ENCODE measurements at places on chromosomes 2 and 18. TPM values are rescaled to one million over a fixed set of nuclear protein-coding genes. Genes with fewer than 3 reads are reported as not detected.
A peak's percentile ranks its signal among the peaks of the same experiment; 100 is the strongest.

GRCh38 chr2:883803-884748 lies 66.6 kb upstream of the SNTG2 start:
- DNase-seq = no peak
- H3K27ac ChIP-seq = no peak overlapping the region
- H3K36me3 ChIP-seq = no peaks in the 10 kb centered on the region
- H3K4me1 ChIP-seq = peaks cover 3% of the 10 kb centered on the region
- no peak overlapping the region for H3K4me3 ChIP-seq

- no peak overlapping the region for H3K27ac ChIP-seq
- H3K27me3 ChIP-seq = peaks cover 10% of the 10 kb centered on the region
- no peak for DNase-seq
- no peaks in the 10 kb centered on the region for H3K4me1 ChIP-seq
- H3K4me3 ChIP-seq = no peak overlapping the region
These were observed 57.2 kb downstream of the CYB5A start for GRCh38 chr18:74234326-74235171.

GRCh38 chr2:161782615-161783014 lies 158.4 kb downstream of the SLC4A10 start:
- peaks cover 11% of the 10 kb centered on the region for H3K36me3 ChIP-seq
- no peaks in the 10 kb centered on the region for H3K27me3 ChIP-seq
- DNase-seq = no peak
- H3K27ac ChIP-seq = no peak overlapping the region

REL gene
- total RNA-seq = 26.7 TPM

SFTPB gene
- total RNA-seq = not detected

SLC23A3 gene
- total RNA-seq = 3.3 TPM

DNA sequence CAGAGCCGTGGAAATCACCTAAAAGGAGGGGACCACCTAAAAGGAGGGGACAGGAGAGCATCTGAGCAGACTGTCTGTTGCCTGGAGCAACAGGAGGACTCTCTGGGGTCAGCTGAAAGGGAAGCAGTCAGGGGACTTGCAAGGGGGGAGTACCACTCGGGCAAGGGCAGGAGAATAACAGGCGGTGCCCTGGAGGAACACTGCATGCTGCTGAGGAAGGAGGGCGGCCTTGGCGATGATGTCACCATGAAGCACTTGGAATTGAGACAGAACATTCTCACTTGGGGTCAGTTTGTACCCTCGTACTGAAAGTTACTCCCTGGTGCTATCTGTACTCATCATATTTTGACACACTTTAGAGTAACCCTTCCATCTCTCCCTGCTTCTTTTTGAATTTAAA lies 18.4 kb downstream of the SIX3 start:
- H3K36me3 ChIP-seq = no peaks in the 10 kb centered on the region
- no peak for DNase-seq
- no peak overlapping the region for H3K4me3 ChIP-seq

TEX44 gene
- total RNA-seq = not detected

DNA sequence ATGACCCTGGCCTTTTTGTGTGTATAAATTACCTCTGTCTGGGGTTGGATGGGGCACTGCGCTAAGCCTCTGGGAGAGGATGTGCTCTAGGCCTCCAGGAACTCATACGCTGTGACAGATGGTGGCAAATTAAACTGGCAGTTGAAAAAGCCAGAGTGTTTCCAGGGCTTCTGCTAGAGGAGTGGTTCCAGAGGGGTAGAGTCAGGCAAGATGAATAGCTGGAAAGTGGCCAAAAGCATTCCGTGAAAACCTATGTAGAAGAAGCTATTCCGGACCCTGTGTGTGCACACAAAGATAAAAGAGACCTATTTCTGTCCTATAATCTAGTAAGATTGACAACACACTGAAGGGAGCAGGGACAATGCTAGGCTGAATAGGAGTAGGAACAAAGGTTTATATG lies 84.8 kb downstream of the ACTR3 start:
- H3K27me3 ChIP-seq = no peaks in the 10 kb centered on the region
- H3K36me3 ChIP-seq = no peaks in the 10 kb centered on the region
- DNase-seq = no peak
- peak overlapping the region; percentile 50 for H3K27ac ChIP-seq
- peaks cover 31% of the 10 kb centered on the region for H3K4me1 ChIP-seq

DNA sequence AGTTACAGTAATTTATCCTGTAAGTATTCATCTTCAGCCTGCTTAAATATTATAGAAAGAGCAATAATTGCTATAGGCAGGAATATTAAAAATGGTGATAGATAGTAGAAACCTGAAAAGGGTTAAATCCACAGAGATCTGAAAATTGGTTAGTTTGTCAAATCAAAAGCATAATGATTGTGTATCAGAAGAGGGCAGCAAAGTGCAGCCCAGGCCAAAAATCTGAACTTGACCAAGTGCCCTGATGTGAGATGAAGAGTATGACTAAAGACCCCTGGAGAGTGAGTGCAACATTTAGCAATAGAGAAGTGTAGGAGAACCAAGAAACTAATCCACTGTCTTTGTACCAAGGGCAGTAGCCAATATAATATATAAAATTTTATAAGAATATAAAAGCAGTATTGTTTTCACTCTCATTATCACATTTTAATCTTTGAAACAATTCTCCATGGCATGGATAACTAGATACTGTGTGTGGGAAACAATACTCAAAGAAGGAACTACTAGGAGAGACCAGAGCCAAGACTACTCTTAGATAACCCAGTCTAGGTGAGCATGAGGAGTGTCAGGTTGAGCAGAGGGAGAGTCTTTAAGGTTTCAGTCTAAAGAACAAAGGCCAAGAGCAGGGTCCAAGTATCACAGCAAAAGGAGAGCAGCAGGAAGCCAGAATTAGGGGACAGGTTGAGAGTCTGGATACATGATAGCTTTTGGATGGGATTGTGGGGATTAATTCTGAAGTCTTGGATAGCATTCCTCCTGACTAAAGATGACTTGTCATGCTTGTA lies 148.7 kb downstream of the CALCRL start:
- H3K4me3 ChIP-seq = no peak overlapping the region
- DNase-seq = no peak
- H3K27me3 ChIP-seq = no peaks in the 10 kb centered on the region
- H3K27ac ChIP-seq = no peak overlapping the region
- no peaks in the 10 kb centered on the region for H3K36me3 ChIP-seq
- H3K4me1 ChIP-seq = no peaks in the 10 kb centered on the region

- peak overlapping the region; percentile 44 for H3K27ac ChIP-seq
- H3K36me3 ChIP-seq = peaks cover 5% of the 10 kb centered on the region
- H3K4me3 ChIP-seq = peak overlapping the region; percentile 79
- peaks cover 50% of the 10 kb centered on the region for H3K4me1 ChIP-seq
- H3K27me3 ChIP-seq = no peaks in the 10 kb centered on the region
- DNase-seq = no peak
These were observed 59.3 kb upstream of the SPP2 start for GRCh38 chr2:233991196-233991595.

DNA sequence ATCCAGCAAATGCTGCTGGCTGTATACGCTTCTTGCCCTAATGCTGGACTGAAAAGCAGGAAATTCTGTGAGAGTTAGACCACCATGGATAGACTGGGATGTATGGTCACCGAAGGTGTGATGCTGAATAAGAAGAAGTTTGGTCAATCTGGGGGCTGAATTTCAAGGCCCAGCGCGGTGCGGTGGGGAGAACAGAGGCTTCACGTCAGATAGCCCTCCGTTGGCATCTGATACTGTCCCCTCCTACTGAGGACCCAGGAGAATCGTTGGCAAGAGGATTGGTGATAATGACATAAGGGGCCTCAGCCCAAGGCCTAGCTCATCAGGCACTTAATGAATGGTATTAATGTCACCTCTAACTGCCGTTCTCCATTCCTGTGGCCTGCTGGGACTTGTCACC lies 97.3 kb upstream of the ST3GAL5 start:
- no peaks in the 10 kb centered on the region for H3K27me3 ChIP-seq
- DNase-seq = no peak
- H3K4me1 ChIP-seq = no peaks in the 10 kb centered on the region
- H3K27ac ChIP-seq = no peak overlapping the region
- no peak overlapping the region for H3K4me3 ChIP-seq

C2orf72 gene
- total RNA-seq = 2.2 TPM

DNA sequence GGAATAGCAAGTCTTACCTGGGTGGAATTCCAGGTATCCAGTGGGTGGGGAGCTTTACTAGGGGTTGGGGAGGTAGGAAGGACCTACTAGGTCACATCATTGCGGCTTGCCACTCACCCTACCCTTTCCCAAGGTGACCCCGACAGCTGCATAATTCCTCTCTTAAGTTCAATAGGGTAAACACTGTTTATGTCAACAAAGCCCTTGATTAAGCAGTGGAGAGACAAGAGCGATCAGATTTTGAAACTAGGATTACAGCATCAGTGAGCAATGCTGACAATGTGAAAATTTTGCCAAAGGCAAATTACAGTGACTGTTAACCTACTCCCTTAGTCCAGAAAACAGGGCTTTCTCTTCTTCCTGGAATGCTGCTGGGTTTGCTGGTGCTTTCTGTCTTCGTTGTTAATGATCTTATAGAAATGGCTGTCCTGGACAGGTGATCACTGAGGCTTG lies 14.5 kb downstream of the SLC19A3 start:
- no peak overlapping the region for H3K27ac ChIP-seq
- DNase-seq = no peak
- no peaks in the 10 kb centered on the region for H3K4me1 ChIP-seq
- H3K4me3 ChIP-seq = no peak overlapping the region
- H3K27me3 ChIP-seq = peaks cover 4% of the 10 kb centered on the region

- peaks cover 25% of the 10 kb centered on the region for H3K4me1 ChIP-seq
- peaks cover 6% of the 10 kb centered on the region for H3K36me3 ChIP-seq
- no peak for DNase-seq
- peak overlapping the region; percentile 47 for H3K4me3 ChIP-seq
- peaks cover 38% of the 10 kb centered on the region for H3K27me3 ChIP-seq
These were observed 3.9 kb upstream of the KLHL29 start for GRCh38 chr2:23381084-23381483.

- peaks cover 46% of the 10 kb centered on the region for H3K4me1 ChIP-seq
- no peak for DNase-seq
- no peaks in the 10 kb centered on the region for H3K27me3 ChIP-seq
- no peaks in the 10 kb centered on the region for H3K36me3 ChIP-seq
These were observed 113.6 kb downstream of the BABAM2 start for GRCh38 chr2:28004086-28004485.

DNA sequence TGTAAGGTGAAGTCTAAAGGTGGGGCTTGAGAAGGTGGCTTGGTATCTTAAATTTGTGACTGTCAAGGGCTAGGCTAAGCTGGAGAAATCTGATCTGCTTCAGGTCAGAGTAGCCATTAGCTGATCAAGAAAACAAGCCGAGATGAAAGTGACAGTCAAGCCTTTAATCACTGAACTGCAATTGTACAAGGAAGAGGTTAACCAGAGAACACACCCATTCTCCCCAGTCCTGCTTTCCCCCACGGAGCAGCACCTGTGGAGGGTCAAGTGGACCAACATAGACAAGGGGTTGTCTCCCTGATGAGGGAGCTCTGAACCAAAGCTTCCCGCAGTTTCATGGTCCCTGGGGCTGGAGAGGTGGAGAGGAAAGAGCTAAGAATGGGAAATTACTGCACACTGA lies 901.2 kb downstream of the DCC start:
- H3K4me3 ChIP-seq = no peak overlapping the region
- no peaks in the 10 kb centered on the region for H3K27me3 ChIP-seq
- H3K4me1 ChIP-seq = no peaks in the 10 kb centered on the region
- no peak overlapping the region for H3K27ac ChIP-seq
- no peaks in the 10 kb centered on the region for H3K36me3 ChIP-seq

EFR3B gene
- total RNA-seq = 0.98 TPM

GRCh38 chr18:11909591-11910026 lies 1.5 kb upstream of the MPPE1 start:
- peaks cover 12% of the 10 kb centered on the region for H3K4me1 ChIP-seq
- H3K36me3 ChIP-seq = no peaks in the 10 kb centered on the region
- peak overlapping the region; percentile 92 for H3K4me3 ChIP-seq

SRD5A2 gene
- total RNA-seq = not detected

DGKD gene
- total RNA-seq = 82.4 TPM

C2orf78 gene
- total RNA-seq = not detected

DNA sequence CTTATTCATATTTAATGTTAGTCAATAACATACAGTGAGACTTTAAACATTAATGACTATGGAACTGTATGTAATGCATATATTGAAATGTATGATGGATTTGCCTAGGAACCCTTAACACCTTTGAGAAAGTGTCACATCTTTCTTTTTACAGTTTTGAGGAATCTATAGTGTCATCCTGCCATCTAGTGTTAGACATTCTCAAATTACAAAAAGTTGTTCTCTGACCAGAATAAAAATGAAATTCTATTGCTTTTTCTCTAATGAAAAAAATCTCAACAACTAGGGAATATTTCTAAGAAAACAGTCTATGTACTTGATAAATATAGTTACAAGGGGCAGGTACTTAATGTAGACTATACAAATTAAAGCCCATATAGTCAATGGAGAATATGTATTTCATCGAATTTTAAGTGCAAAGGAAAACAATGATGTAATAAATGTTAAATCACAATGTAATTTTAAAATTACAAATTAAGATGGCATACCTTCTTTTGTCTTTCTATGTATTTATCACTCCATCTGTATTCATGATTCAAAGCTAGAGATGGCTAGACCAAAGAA lies 5.1 kb upstream of the CALCRL start:
- no peak for DNase-seq
- H3K4me3 ChIP-seq = no peak overlapping the region
- H3K27ac ChIP-seq = no peak overlapping the region
- no peaks in the 10 kb centered on the region for H3K27me3 ChIP-seq
- H3K4me1 ChIP-seq = peaks cover 4% of the 10 kb centered on the region
- no peaks in the 10 kb centered on the region for H3K36me3 ChIP-seq

- no peak overlapping the region for H3K4me3 ChIP-seq
- H3K36me3 ChIP-seq = peaks cover 4% of the 10 kb centered on the region
- H3K27ac ChIP-seq = no peak overlapping the region
- H3K4me1 ChIP-seq = no peaks in the 10 kb centered on the region
- no peak for DNase-seq
- H3K27me3 ChIP-seq = no peaks in the 10 kb centered on the region
These were observed 54.6 kb downstream of the PIKFYVE start for GRCh38 chr2:208320686-208321085.

GRCh38 chr2:224883700-224884099 lies 158.6 kb downstream of the DOCK10 start:
- peaks cover 63% of the 10 kb centered on the region for H3K4me1 ChIP-seq
- H3K27ac ChIP-seq = peak overlapping the region; percentile 54

All from natural killer cell treated with Interleukin-12 subunit alpha and Interleukin-12 subunit beta and Interleukin-15 and Interleukin-18, amount 100 ng/mL, for 72 hours (primary cell).